Effector memory CD8-positive, alpha-beta T cell (primary cell): ENCODE measurements at places on chromosomes 2 and 18.

DNA sequence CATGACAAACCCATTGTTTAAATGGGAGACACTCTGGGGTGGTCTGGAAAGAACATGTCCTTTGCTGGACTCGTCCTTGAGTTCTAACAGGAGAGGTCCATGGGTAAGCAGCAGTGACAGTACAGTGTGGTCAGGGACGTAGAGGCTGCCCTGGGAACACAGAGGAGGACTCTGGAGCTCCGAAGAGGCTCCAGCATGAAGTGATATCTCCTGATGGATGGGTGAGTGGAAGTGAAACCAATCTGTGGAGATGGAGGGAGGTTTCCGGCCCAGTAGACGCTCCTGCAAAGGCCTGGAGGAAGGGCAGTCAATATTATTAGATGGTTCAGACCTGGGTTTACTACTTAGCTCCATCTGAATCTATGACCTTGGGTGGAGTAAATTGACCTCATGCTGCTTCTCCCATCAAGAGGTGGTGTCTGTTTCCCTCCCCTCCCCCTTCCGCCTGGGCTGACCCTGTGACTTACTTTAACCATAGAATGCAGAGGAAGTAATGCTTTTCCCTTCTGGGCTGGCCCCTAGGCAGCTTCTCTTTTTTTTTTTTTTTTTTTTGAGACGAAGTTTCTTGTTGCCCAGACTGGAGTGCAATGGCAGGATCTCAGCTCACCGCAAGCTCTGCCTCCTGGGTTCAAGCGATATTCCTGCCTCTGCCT is 2.3 kb upstream of the TFCP2L1 start:
- DNase-seq: no peak

GRCh38 chr2:210268281-210268680 is 43.0 kb upstream of the ACADL start:
- DNase-seq: no peak

- no peak for DNase-seq
These were observed 1361.6 kb upstream of the CHAC2 start for GRCh38 chr2:52405980-52406379.

DNA sequence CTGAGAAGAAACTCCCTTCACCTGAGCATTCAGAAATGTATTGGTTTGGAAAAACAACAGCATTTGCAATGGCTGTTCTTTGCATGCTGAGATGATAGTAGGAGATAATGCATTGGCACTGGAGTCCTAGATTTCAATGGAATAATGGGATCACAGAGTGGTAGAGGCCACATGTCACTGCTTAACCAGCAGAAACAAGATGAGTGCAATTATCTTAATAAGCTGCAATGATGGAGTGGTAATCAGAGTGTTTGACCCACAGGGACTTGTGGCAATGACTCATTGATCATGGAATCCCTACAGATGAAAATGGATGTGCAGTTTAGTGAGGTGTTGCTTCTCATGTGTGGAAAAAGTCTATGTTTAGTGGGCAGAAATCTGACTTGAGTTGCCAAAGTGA is 218.8 kb upstream of the ZEB2 start:
- no peak for DNase-seq

GRCh38 chr18:79374408-79375171 is 21.1 kb upstream of the NFATC1 start:
- DNase-seq: no peak

GRCh38 chr2:239498981-239499634 is 98.3 kb upstream of the HDAC4 start:
- no peak for DNase-seq

DNA sequence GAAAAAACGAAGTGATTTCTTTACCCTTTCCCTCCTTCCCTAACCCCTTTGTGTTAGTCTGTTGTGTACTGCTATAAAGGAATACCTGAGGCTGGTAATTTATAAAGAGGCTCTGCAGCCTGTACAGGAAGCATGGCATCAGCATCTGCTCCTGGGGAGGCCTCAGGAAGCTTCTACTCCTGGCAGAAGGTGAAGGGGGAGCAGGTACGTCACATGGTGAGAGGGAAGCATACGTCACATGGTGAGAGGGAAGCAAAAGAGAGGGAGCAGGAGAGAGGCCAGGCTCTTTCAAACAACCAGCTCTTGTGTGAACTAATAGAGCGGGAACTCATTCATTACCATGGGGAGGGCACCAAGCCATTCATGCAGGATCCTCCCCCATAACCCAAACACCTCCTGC is 126.2 kb downstream of the CAPN13 start:
- no peak for DNase-seq

GRCh38 chr2:106269591-106270291 is 75.6 kb upstream of the UXS1 start:
- DNase-seq: peak; percentile 5
